ENCODE measurements at places on chromosomes 13 and 19. TPM values are rescaled to one million over a fixed set of nuclear protein-coding genes. Genes with fewer than 3 reads are reported as not detected.

Gene SIGLECL1
- polyA plus RNA-seq: not detected

Gene FBXW9
- 14.4 TPM for polyA plus RNA-seq

Gene HIPK4
- 0.12 TPM for polyA plus RNA-seq

Gene TGFBR3L
- polyA plus RNA-seq: 0.94 TPM

Gene SLC17A7
- polyA plus RNA-seq: not detected

Gene CEBPA
- 0.04 TPM for polyA plus RNA-seq

Gene TGFB1
- 27.8 TPM for polyA plus RNA-seq

Gene NCAN
- polyA plus RNA-seq: not detected

Data from IMR-90 (cell line).